ENCODE measurements at places on chromosomes 4 and X.

DNA sequence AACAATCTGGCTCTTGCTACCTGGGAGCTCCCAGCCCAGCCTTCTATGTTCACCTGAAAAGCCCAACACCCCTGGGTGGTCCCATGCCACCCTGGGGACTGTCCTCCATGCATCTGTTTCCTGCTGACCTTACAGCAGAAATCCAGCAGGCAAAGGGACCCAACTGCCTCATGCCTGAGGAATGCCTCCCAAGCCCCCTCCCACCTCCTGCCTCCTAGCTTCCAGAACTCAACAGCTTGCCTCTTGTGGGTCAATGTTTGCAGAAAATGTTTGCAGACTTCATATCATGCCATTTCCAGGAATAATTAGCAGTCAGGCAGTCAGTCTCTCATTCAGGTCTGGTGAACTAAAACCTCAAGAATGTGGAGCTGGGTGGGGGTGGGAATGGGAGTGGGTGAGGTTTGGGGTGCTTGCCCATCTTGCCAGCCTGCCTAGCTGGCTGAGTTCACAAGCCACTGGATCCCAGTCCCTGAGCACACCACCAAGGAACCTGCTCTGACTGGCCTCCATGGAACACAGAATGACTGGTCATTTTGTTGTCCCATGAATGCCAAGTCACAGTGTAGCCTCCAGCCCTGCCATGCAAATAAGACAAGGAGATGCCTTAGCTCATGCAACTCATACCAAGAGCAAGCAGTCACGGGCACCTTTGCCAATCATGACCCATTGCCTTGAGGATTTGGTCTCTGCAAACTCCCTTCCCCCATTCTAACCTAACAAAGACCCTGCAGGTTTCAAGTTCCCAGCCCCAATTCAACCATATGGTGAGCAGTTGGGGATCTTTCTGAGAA is 12.1 kb upstream of the PLAC1 start:
- DNase-seq, result peak; percentile 96

GRCh38 chrX:55484948-55485347 is 4.7 kb downstream of the USP51 start:
- DNase-seq, result no peak

DNA sequence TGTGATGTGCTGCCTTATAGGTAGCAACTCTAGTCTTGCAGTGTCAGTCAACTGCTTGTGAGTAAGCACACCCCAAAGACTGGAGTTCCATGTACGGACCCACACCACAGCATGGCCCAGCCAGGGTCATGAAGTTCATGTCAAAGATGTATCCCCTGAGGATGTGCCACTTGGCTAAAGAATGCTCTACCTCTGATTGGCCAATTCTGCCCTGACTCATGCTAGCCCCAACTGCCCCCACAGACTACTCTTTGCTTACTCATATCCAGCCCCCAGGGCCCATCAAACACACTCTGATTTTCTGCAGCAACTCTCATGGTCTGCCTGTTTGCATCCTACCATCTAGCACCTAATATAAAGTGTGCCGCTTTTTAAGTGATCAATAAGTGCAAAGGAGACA is 62.5 kb downstream of the CHRDL1 start:
- DNase-seq, result peak; percentile 22

GRCh38 chrX:16804923-16805464 is 18.7 kb downstream of the TXLNG start:
- DNase-seq, result no peak

DNA sequence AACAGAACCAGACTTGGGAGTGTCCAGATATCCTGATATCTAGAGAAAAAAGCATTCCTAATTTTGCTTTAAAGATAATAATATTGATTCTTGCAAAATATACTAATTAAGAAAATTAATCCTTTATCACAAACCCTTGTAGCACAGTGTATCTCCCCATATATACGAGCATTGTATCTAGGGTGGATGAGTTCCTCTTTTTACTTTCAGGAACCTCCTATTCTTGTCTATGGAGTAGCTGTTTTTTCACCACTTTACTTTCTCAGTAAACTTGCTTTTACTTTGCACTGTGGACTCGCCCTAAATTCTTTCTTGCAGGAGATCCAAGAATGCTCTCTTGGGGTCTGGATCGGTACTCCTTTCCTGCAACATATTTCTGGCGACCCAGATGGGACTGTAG is 103.9 kb downstream of the GLUD2 start:
- DNase-seq, result no peak

GRCh38 chr4:182547435-182547834 is 304.2 kb downstream of the TENM3 start:
- no peak for DNase-seq

DNA sequence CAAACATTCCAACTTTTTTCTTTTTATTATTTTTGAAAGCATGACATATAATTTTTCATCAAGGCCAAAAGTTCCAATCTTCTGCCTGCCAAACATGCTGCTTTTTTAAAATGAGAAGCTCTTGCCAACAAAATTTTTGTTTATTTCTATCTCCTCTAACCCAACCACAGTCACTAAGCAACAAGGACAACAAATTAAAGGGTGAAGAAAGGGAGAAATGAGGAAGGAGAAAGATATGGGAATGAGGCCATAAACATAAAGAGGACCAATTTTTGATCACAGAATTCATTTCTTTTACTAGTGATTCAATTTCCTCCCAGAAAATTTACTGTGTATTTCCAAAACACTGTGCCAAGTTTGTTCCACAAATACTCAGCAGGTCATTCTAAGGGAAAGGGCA is 537.0 kb upstream of the DIAPH2 start:
- no peak for DNase-seq

GRCh38 chrX:101265869-101266428 is 25.2 kb downstream of the TAF7L start:
- peak; percentile 27 for DNase-seq

- DNase-seq, result no peak
These were observed 39.8 kb upstream of the NAP1L5 start for GRCh38 chr4:88737307-88737941.

DNA sequence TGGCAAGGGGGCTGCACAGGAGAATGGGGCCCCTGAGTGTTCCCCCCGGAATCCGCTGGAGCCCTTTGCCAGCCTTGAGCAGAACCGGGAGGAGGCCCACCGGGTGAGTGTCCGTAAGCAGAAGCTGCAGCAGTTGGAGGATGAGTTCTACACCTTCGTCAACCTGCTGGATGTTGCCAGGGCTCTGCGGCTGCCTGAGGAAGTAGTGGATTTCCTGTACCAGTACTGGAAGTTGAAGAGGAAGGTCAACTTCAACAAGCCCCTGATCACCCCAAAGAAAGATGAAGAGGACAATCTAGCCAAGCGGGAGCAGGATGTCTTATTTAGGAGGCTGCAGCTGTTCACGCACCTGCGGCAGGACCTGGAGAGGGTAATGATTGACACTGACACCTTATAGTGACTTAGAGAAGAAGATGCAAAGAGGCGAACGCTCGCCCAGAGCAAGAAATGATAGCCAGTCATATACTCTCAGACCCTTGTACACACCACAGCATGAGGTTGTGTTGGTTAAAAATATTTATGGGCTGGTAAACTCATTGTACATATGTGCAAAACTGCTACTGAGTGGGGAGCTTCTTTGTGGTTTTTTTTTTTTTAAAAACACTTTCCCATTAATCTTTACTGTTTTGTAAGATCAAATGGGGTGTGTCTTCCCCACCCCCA is 52.5 kb downstream of the JADE1 start:
- DNase-seq, result no peak

DNA sequence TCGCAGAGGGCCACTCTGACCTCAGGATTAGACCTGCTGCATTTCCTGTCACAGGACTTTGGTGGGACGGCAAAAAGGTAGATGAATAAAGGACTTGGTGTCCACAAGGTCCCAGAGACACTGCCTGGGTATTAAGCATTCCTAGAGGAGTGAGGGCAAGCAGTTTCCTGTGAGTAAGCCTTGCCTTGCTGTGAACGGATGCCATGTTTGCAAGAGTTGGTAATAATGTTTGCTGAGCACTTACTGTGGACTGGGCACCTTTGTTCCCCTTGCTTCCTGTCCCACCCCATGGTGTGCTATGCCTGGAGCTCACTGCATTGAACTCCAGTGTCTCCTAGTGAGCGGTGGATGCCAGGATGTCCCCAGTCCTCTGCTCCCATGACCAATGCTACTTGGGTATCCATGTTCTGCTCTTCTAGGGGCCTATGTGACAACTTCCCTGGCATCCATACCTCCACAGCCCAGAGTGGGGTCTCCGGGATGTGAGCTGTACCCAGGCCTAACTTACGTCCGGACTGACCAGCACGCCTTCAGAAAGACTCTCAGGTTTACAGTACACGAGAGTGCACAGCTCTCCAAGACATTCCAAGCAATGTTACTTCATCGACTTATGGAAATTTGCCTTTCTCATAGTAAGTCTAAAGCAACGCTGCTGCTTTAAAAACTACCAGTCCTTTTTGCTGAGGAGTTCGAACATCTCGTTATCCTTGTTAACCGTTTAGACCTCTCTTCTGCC is 95.5 kb upstream of the MSX1 start:
- peak; percentile 42 for DNase-seq

GRCh38 chr4:156941940-156942548 is 29.6 kb downstream of the PDGFC start:
- DNase-seq, result peak; percentile 95

Data from fibroblast of skin of right biceps (primary cell).